WTC11 (cell line): ENCODE measurements at places on chromosomes 1 and 21. TPM values are rescaled to one million over a fixed set of nuclear protein-coding genes. Genes with fewer than 3 reads are reported as not detected.

ACOT11 gene
- total RNA-seq = 3.8 to 4.4 TPM (median 4.2 TPM) in 3 replicates

RIPPLY3 gene
- total RNA-seq = 2.0 to 3.5 TPM (median 2.3 TPM) in 3 replicates

DCST1 gene
- 0.15 TPM in 1 of 3 replicates, not detected in the others for total RNA-seq

DNA sequence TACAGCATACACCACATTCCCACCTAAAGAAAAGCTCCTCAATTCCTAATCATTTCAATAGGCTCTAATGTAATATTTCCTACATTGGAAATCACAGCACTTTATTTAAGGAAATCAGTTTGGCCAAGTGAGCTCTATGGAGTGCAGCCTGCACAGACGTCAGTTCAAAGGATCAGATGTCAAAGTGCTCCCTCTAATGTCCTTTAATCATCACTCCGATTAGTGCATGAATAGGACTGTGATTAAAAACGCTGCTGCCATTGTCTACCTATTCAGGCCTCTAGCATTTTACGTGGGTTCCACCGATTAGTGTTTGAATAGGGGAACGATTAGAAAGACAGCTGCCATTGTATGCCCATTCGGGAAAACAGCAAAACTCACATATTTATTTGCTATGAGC lies 50.2 kb downstream of the DPYD start:
- DNase-seq = no peak

- DNase-seq = no peak
Observed at GRCh38 chr1:168468042-168468809, 75.6 kb downstream of the XCL2 start.

DNA sequence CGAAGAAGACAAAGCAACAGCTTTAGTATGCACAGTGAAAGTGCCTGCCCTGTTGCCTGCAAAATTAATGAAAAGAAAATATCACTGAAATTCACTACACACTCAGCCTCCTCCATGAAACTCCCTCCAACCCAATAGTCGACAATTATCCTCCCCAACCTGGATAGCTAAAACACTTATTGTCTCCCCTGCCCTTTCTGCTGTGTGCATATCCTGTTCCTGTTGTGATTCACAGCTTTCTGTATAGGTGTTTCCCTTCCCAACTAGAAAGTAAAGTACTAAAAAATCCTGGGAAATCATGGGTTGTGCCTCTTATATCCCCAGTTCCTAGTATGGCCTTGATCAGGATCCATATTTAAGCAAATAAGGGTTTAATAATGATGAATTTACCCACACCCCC lies 412.1 kb downstream of the LTN1 start:
- DNase-seq = no peak

DNA sequence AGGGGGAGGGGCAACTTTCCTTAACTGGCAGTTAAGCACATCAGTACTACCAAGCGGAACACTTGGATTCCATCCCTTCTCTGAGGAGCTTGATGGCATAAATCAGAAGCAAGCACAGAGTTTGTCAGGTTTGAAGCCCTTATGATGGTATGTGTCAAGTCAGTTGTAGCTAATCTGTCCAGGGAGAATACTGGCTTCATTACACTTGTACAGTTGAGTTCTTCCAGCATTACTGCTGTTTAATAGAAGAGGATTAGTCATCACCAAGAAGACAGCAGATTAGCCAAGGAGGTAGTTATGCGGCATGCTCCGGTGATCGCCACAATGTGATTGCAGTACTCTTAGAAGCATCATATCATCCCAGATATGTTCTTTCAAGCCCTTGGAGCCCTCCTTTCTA lies 2.1 kb upstream of the TDRD5 start:
- no peak for DNase-seq

- DNase-seq = no peak
Observed at GRCh38 chr21:26969971-26970725, 3.3 kb upstream of the ADAMTS5 start.

GRCh38 chr21:15935530-15935929 lies 205.7 kb downstream of the USP25 start:
- no peak for DNase-seq

DNA sequence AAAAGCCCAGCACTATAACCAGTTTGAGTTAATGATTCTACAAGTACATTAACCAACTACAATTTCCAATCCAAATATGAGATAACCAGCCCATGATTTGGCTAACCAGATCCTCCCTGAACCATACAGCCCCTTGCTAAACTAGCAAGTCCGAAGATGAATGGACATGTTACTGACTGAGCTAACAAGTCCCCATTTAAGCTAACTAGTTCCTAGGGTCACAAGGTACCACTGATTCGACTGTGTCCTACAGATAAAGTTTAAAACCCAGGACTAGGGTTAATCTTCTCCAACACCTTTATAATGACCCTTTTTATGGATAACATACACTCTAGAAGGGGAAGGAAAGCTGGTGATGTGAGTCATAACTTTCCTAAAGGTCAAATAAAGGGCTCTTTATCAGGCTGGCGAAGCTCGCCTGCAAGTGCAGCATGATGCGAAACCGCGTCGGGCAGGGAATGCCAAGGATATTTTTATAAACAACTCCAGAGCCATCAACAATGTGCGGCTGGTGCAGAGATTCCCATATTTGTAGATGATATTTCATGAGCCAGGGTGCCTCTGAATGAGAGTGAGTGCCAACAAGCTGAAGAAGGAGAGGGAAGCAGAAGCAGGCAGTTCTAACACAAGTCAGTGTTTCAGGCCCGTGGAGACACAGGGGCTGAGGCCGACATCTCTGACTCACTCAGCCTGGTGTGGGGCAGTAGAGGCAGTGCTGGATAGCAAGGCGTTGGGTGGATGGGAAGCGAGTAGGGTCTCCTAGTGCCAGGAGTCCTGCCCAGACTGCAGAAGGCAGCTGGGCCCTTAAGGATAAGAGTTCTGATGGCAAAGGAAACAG lies 75.6 kb upstream of the ROR1 start:
- DNase-seq = no peak

DNA sequence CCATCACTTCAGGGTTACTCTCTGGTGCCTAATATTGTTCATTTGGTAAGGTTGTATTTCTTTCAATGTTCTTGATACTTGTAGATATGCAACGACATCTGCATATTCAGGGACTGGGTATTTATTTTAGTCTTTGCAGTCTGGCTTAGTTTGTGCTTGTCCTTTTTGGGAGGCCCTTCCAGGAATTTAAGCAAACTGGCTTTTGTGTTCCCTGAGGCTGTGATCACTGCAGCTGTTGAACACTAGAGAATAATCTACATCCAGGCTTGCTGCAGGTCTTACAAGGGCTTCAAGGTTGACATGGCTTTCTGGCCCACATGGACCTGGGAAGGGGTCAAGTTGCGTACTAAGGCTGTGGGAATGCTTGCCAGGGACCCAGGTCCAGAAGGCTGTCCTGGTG lies 72.1 kb downstream of the CCDC18 start:
- no peak for DNase-seq

GRCh38 chr1:30733493-30733892 lies 10.1 kb upstream of the MATN1 start:
- no peak for DNase-seq

GRCh38 chr1:77220687-77221463 lies 1.6 kb upstream of the PIGK start:
- DNase-seq = no peak
